Stimulated activated CD8-positive, alpha-beta memory T cell treated with anti-CD3 and anti-CD28 coated beads, Interleukin-2, amount 100 ng/mL, for 1 hour (primary cell): ENCODE measurements at places on chromosomes 4 and X.

- DNase-seq, result no peak
These were observed 11.2 kb downstream of the EPGN start for GRCh38 chr4:74319470-74319869.

DNA sequence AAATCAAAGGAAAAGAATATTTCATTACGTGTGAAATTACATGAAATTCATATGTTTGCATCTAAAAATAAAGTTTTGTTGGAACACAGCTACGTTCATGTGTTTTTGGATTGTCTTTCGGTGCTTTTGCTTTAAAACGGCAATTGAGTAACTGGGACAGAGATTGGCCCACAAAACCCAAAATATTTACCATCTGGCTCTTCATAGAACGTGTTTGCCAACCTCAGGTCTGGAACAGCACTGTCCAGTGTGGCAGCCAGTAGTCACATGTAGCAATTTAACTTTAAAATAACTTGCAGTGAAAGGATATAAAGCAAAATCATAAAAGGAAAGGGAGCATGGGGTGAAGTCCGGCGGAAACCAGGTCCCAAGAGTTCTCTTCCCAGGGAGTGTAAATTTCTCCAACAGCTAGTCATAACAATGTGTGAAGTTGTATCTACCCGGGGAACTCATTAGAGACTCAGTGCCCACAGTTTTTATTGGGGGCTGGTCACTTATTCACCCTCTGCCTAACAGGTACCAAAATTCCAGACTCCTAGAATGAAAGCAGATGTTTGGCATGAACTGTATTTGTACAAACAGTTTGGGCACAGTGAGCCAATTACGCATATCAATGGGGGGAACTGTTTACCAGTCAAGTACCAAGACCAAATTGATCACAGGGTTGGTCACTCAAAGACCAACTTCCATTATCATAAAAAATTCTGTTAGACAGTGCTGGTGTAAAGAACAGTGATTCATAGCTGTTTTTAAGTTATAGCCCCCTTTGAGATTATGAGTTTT is 10.3 kb downstream of the OCIAD1 start:
- no peak for DNase-seq

GRCh38 chr4:3488820-3489219 is 25.7 kb downstream of the DOK7 start:
- no peak for DNase-seq

GRCh38 chrX:46325312-46325877 is 219.8 kb downstream of the ZNF674 start:
- no peak for DNase-seq

DNA sequence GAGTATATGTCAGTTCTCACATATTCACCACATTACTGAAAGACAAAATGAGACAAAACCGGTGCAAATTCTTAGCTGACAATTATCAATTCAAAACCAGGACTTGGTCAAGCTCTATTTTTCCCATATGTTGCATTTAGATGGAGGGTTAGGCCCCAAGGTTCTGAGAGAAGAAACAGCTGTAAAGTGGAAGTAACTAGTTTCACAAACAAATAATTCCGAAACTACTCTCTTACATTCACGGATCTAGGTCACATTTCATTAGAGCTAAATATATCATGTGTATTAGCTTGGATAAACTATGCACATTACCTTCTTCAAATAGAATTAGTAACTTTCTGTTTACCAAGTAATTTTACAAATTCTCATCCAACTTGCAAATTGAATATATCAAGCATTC is 3.7 kb upstream of the GABRA2 start:
- DNase-seq, result no peak

GRCh38 chrX:9091258-9091657 is 57.3 kb upstream of the FAM9B start:
- no peak for DNase-seq

DNA sequence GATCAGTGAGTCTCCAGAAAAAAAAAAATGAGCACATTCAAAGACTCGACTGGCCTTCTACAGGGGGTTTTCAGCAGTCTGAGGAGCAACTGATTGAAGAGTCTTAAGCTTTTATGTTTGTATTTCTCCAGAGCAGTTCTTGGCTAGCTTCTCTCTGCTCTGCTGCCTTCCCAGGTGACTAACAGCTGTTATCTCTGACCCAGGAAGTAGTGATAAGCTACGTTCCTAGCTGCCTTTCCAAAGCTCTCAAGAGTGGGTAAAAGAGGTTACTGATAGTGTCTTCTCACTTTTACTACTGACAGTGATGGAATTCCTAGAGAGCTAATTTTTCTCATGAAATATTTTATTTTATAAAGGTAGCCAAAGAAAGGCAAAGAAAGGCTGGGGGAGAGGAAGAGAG is 66.6 kb downstream of the ENOX2 start:
- DNase-seq, result no peak

- DNase-seq, result no peak
These were observed 1.9 kb downstream of the MAP3K15 start for GRCh38 chrX:19513383-19513782.

DNA sequence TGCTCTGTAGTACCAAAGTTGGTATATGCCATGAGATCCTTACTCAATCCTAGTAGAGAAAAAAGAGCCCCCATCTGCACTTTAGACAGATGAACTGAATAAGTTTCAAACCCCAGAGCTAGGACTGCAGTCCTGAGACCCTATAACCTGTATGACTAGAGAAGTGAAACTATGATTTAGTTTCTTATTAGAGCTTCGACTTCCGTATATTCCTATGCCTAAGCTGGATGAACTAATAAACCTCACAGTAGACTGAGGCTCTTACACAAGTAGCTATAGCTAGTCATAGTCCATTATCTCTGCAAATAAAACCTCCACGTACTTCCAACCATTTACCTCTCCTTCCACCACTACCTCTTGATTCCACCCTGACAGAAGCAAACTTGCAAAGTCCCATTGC is 6.3 kb upstream of the OTUD4 start:
- no peak for DNase-seq

- no peak for DNase-seq
These were observed 138.6 kb upstream of the CPEB2 start for GRCh38 chr4:14863418-14864364.
